ENCODE measurements at places on chromosomes 4 and X. TPM values are rescaled to one million over a fixed set of nuclear protein-coding genes. Genes with fewer than 3 reads are reported as not detected.

Gene RASSF6
- 9.0 TPM for polyA plus RNA-seq

Gene CXCL8
- polyA plus RNA-seq: 1.1 TPM

Gene AKAP14
- 0.27 TPM for polyA plus RNA-seq

Gene SPANXA1
- polyA plus RNA-seq: not detected

Gene EPGN
- polyA plus RNA-seq: 1.2 TPM
